ENCODE measurements at places on chromosomes 1 and 21.

DNA sequence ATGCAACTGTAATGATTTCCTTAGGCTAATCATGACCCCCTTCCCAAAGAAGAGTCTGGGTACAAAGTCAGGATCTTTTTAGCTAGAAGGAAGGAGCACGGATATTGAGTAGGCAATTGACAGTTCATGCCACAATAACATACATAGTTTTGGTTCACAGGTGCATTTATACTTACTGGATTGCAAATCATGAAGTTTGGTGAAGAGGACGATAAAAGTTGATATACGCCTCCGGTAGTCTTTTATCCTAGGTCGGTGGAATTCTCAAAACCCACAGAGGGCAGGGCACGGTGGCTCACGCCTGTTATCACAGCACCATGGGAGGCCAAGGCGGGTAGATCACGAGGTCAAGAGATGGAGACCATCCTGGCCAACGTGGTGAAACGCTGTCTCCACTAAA, 265.4 kb upstream of the PRMT6 start:
- no peak for DNase-seq

GRCh38 chr21:41755934-41756773, 10.7 kb downstream of the RIPK4 start:
- DNase-seq: no peak

DNA sequence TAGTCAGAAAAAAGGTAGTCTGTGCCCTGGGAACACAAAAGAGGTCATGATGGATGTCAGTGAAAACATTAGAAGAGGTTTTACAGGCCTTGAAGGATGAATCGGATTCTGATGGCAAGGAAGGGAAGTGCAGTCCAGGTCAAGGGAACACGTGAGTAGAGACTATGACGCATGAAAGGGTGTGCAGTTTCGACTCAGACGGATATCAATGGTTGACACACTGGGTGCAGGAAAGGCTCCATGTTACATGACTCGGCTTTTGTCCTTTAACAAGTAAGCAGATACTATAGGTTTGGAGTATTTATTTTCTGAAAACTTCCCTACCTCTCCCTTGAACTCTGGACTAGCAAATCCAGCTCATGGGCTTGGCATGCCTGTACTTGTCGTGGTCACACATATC, 55.3 kb downstream of the SEC16B start:
- no peak for DNase-seq

DNA sequence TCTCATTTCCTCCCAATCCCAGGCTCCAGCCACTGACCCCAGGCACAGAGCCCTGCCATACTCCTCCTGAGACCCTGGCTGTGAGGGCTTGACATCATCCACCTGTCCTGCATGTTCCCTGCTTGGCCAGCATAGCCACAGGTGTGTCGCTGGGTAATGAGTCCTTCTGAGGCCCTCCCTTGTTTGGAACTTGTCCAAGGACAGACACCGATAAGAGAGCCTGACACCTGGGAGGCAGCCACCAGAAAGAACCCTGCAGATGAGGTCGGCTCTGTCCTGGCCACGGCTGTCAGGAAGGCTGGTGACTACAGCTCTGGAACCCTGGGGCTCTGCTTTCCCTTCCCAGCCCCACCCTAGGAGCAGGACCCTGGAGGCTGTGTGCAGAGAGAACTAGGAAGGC, 34.6 kb downstream of the TMEM63A start:
- no peak for DNase-seq

DNA sequence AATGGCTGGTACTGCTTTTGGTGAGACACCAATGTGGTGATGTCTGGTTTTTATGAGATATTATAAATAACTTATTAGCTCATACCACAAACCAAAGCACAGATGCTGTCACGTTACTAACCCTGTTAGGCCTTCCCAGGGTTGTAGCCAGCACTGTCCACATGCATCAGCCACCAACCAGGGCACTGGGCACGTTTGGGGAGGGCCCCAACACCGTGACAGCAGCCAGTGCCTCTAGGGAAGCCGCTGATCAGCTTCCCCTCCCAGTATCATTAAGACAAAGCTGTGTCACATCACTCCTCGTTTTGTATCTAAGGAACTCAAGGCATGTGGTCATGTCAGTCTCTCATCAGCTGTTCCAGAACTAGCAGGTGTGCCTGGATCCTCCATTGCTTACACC, 13.9 kb downstream of the URB1 start:
- DNase-seq: no peak

- DNase-seq: no peak
These were observed 205.0 kb downstream of the TOMM20 start for GRCh38 chr1:234923626-234924025.

DNA sequence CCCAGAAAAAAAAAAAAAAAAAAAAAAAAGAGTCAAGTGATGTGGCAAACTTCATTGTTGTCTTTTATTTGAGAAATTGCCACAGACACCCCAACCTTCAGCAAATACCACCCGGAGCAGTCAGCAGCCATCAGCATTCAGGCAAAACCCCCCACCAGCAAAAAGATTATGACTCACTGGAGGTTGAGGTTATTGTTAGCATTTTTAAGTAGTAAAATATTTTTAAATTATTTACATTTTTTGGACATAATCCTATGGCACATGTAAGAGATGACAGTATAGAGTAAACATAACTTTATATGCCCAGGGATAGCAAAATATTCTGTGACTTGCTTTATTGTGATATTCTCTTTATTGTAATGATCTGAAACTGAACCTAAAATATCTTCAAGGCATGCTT, 95.6 kb downstream of the CENPF start:
- DNase-seq: no peak

DNA sequence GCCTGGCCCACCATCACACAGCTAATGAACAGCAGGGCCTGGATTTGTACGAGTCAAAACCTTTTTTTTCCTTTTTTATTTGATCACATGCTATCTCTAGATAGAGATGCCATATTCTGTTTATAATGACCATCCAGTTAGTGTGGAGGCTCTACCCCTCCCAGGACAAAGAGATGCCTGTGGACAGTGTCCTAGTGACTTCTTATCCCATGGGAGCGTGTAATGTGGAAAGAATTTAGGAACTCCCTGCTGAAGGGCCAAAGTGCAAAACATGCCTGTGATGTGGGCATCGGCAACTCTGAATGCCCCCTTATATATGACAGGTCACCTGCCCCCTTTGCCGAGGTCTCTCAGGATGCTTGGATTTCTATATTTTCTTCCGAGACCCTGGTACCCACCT, 292.2 kb downstream of the RRAGC start:
- DNase-seq: no peak
